HEK293T (cell line): ENCODE measurements at places on chromosomes 2 and 18.

DNA sequence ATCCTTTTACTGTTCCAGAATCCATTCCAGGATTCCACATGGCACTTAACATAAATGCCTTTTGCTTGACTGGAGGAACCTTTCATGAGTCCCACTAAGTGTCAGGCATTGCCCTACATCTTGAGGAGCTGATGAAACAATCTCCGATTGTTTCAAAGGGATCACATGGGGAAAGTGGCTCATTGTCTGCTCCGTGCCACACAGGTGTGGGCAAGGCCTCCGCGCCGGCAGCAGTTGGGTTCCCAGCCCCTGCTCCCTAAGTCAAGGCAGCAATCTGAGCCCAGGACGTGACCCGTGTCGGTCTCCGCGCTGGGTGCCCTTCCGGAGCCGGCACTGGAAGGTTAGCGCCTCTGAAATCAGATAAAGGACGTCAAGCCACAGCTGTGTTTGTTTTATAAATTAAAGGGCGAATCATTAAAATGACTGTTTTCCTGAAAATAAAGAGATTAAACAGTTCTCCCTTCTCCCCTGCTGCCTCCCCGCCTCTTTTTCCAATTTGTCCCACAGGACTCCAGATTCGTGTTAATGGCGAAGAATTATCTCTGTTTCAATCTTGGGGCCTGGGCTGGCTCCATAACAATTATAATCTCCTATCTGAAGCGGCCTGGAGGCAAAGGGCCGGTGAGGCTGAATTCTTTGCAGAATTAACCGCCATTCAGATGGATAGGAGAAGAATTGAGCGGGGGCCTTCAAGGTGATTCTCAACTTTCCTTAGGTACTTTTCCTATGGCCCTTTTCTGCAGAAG is 84.3 kb upstream of the FZD7 start:
- peak; percentile 23 for DNase-seq

- DNase-seq: no peak
Observed at GRCh38 chr18:45066886-45067285, 386.2 kb downstream of the SETBP1 start.

DNA sequence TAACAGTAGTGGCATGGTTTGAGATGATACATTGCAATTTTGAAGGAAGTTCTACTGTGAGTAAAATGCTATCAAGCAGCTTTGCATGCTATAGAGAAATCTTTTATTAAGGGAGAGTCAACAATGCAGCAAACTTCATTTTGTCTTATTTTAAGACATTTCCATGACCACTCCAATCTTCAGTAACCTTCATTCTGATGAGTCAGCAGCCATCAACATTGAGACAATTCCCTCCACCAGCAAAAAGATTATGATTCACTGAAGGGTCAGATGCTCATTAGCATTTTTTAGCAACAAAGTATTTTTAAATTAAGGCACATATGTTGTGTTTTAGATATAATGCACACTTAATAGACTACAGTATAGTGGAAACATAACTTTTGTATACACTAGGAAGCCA is 235.7 kb downstream of the DSC3 start:
- no peak for DNase-seq

DNA sequence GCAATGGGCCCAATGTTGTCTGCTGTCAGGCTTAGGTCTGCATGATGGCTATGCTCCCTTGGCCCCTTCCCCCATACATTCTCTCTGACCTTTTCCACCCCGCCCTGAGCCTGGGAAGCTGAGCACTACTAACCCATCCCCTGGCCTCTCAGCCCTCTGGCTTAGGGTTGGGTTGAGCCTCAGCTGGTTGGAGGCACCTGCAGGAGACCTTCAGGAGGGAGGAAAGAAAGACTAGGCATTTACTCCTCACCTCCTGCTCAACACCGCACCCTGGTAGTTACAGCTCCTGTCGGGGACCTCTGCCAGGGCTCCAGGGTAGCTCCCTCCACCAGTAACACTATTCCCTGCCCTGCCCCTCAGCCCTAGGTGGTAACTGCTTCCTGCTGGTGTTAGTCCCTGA is 80.5 kb downstream of the GALNT14 start:
- DNase-seq: no peak

DNA sequence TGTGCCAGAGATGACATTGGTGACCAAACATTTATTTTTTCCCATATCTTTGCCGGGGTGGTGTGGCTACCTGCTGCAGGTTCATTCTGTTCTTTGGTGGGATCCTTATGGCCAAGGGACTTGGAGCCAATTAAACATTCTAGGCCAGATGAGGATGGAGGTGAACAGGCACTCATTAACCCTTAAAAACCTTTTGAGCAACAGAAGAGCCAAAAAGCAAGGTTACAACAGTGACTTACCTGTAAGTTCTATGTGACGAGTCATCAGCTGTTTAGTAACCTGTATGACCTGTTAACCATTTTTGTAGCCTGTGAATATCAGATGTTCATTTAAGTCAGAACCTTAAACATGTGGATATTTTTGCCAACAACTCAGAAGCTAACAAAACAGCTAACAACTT is 105.6 kb downstream of the XRCC5 start:
- no peak for DNase-seq

- no peak for DNase-seq
Observed at GRCh38 chr2:214679736-214680135, 129.7 kb downstream of the BARD1 start.

DNA sequence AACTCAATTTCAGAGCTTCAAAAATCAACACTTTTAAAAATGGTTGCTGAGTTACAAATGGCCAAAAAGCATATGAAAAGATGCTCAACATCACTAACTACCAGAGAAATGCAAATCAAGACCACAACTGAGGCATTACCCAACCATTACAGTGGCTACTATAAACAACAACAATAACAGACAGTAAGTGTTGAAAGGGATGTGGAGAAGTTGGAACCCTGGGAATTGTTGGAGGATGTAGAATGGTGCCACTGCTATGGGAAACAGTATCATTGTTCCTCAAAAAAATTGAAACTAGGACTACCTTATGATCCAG is 173.3 kb upstream of the SPRED2 start:
- DNase-seq: no peak

- no peak for DNase-seq
Observed at GRCh38 chr2:241563981-241564595, 5.5 kb downstream of the BOK start.

GRCh38 chr18:76958692-76959341 is 136.5 kb downstream of the ZNF236 start:
- DNase-seq: no peak

DNA sequence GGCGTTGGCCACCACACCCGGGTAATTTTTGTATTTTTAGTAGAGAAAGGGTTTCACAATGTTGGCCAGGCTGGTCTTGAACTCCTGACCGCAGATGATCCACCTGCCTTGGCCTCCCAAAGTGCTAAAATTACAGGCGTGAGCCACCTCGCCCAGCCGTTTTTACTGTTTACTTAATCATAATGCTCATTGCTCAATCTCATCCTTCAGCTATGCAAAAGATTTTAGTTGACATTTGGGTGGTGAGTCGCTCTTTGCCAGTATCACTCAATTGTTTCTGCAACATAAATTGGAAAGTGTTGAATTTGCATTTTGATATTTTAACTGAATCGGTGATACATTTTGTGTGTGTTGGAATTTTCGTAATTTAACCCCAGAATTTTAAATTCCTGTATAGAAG is 7.8 kb upstream of the ZNF532 start:
- DNase-seq: no peak

GRCh38 chr2:177106212-177106611 is 106.4 kb upstream of the HNRNPA3 start:
- peak; percentile 40 for DNase-seq

- no peak for DNase-seq
Observed at GRCh38 chr2:223029287-223029686, 22.7 kb upstream of the KCNE4 start.

DNA sequence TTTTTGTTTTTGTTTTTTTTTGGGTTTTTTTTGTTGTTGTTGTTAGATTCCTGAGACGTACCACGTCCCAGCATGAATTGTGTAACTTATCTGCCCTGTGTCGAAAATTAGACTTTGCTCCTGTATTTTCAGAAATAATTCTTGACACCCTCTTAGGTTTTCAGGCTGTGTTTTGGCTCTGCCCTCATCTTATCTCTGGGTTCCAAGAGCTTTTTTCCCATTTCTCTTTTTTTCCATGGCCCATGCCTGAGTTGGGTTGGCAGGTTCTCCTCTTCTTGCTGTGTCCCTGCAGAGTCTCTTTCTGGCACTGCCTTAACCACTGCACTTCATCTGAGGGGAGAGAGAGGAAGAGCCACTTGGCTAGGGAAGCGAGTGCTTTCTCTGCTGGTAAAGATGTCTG is 42.4 kb downstream of the CTIF start:
- DNase-seq: no peak

- DNase-seq: no peak
Observed at GRCh38 chr2:240131296-240131695, 4.8 kb downstream of the COPS9 start.
